Activated CD8-positive, alpha-beta memory T cell treated with anti-CD3 and anti-CD28 coated beads, Interleukin-2, amount 10 ng/mL, durations not matched to agents 7 days and 5 days (primary cell): ENCODE measurements at places on chromosomes 6 and 20. TPM values are rescaled to one million over a fixed set of nuclear protein-coding genes. Genes with fewer than 3 reads are reported as not detected.

The TIAM2 gene
- total RNA-seq: 14.6 TPM

The NHSL1 gene
- 0.35 TPM for total RNA-seq

The KCNQ2 gene
- total RNA-seq: not detected

The WFDC5 gene
- total RNA-seq: not detected

The DEFB124 gene
- not detected for total RNA-seq

The TP53TG5 gene
- 0.15 TPM for total RNA-seq
